ENCODE measurements at places on chromosomes 3 and 15. TPM values are rescaled to one million over a fixed set of nuclear protein-coding genes. Genes with fewer than 3 reads are reported as not detected.

PIGB gene
- total RNA-seq = 25.7 TPM

TASOR gene
- total RNA-seq = 55.0 TPM

MNS1 gene
- not detected for total RNA-seq

NR2E3 gene
- total RNA-seq = not detected

CATSPER2 gene
- 2.5 TPM for total RNA-seq

DOCK3 gene
- 7.8 TPM for total RNA-seq
